KBM-7 (cell line): ENCODE measurements at places on chromosomes 1 and 21.

DNA sequence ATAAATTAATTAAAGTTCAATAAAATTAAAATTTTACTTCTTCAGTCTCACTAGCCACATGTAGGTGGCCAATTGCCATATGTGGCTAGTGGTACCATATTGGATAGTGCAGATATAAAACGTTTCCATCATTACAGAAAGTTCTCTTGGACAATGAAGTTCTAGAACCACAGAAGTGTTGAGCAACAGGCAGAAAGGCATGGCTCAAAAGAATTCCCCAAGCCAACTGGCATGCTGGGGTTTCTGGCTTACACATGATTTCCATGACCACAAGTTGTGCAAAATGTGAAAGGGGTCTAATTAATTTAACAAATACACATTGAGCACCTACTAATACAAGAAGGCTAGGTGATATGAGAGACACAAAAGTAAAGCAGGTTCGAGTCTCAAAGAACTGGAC lies 72.2 kb upstream of the CDC42BPA start:
- DNase-seq = no peak

DNA sequence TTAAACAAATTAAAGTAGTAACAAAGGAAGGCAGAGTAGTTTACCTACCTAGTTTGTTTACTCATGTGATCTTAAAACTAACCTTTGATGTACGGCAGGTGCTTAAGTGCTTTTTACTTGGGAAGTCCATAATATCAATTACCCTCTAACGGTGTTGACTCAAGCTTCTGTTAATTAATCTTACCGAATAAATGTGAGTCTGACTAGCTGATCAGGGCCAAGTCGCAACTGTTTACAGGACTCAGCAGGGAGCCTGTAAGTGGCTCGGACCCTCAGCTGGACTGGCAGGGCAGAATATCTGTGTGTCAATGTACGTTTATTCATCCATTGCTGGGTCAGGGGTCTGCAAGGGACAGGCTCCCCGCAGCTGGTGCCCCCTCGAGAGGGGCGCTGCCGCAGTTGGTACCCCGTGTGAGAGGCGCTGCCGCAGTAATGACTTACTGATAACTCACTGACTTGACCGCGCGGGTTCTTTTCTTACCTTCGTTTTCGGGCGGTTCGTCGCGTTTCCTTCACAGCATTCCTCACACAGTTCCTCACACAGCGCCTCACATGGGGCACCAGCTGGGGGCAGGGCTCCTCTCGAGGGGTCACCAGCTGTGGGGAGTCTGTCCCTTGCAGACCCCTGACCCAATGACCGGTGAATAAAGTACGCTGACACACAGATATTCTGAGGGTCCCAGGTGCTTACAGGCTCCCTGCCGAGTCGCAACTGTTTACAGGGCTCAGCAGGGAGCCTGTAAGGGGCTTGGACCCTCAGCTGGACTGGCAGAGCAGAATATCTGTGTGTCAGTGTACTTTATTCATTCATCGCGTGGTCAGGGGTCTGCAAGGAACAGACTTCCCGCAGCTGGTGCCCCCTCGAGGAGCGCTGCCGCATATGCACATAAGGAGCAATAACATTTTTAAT lies 3.0 kb downstream of the FMO1 start:
- DNase-seq = peak; percentile 44

- DNase-seq = no peak
These were observed 1.1 kb upstream of the KCNJ15 start for GRCh38 chr21:38255571-38256117.

GRCh38 chr1:44719318-44719717 lies 11.7 kb downstream of the RNU5D-1 start:
- DNase-seq = no peak

DNA sequence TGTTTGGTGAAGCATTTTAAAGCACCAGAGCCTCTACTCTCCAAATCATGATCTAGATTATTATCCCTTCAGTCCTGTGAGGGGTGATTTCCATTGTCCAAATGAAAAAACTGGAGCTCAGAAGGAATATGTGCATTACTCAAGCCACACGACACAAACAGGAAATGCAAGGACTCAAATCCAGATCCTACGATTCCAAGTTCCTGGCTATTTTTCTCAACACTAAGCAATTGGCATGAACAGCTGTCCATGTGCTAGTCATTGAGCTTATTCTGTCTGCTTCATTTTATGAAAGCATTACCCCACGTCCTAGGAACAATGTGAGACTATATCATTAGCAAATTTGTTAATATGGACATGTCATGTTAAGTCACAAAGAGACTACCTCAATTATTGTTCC lies 273.1 kb upstream of the LYPLAL1 start:
- no peak for DNase-seq

DNA sequence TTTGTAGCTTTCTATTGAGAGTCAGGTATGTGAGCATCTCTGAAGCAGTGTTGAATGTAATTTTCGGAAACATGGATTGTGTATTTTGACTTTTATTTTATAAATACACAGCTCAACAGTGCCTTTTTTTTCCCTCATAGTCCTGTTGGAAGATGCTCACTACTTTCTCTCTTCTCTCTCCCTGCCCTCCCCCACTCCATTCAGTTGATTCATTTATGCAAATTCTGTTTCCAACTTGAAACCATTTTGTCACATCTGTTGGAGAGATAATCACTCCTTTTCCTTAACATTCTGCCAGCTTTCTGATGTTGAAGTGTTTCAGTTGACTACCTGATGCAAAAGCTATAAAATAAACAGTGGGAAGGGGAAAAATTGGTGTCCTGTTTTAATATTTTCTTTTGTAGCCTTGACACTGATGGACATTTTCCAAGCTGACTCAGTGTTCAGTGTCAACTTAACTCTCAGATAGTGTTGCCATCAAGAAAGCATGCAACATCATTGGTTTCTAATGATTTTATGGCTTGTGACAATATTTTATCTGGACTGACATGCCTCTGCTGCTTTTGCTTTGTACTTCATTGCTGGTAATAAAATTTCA lies 194.5 kb downstream of the HS2ST1 start:
- DNase-seq = no peak

GRCh38 chr1:87325982-87326738 lies 2.5 kb upstream of the LMO4 start:
- DNase-seq = peak; percentile 68
